Stimulated activated CD4-positive, alpha-beta T cell treated with anti-CD3 and anti-CD28 coated beads, Interleukin-15, amount 100 ng/mL, for 48 hours (primary cell): ENCODE measurements at places on chromosomes 2 and 18.

GRCh38 chr2:25602333-25602723, 71.0 kb downstream of the DTNB start:
- DNase-seq: no peak

DNA sequence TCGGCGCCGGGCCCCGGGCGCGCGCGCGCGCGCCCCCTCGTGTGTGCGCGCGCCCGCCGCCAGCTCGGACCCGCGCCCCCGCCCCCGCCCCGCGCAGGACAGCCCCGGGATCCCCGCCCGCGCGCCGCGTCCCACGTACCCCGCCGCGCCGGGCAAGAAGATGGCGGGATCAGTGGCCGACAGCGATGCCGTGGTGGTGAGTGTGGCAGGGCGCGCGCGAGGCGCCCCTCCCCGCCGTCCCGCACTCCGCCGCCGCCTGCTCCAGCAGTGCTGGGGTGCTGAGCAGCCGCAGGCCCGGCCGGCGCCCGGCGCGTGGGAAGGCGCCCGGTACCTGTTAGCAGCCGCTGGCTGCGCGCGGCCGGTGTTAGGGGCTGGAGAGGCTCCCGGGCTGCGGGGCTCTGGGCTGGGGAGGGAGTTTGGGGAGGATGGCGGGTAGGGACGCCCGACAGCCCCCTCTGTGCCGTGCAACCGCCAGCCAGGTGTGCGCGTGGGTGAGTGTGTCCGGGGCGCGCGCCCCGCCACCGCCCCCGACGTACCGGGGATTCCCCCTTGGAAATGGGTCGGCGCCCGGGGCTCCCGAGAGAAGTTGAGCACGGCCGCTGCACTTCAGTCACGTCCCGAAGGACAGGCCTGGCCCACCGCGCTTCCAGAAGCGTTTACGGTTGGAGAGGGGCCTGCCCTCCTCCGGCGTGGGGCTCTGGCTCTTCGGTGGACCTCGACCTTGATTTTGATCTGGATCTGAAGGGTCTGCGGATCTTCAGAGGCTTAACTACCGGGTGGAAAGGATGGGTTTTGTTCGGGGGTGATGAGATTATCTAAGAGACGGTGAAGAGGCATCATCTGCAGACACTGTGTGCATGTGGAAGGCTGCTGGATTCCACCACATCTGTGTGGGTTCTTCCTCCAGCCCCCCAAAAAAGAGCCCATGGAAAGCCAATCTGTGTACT, 697 bp downstream of the LGALSL start:
- peak; percentile 15 for DNase-seq

- DNase-seq: no peak
These were observed 1096.0 kb upstream of the DDX18 start for GRCh38 chr2:116718451-116718850.

DNA sequence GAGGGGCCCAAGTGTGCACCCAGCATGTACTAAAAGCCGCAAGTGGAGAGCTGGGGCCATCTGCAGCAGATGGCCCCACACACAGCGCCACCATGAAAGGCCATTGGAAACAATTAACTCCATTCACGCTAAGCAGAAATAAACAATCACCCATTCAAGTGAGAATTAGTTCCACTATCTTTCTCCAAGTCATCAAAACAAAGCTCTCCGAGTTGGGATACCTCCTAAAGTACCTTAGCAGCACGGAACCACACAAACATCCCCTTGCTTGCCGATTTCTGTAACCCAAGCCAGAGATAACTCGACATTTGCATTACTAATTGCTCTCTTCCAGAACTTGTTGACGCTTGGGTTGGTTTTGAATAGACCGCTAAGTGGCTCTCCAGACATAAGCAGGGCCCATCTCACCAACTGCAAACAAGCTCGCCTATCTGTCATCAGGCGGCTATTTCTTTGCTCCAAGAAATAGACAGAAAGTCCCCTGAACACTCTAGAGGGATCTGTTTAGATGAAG, 840.6 kb upstream of the SALL3 start:
- DNase-seq: no peak

DNA sequence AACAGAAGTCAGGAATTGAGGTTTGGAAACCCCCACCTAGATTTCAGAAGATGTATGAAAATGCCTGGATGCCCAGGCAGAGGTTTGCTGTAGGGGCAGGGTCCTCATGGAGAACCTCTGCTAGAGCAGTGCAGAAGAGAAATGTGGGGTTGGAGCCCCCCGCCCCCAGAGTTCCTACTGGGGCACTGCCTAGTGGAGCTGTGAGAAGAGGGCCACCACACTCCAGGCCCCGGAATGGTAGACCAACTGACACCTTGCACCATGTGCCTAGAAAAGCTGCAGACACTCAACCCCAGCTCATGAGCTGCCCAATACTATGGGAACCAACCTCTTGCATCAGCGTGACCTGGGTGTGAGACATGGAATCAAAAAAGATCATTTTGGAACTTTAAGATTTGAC, 967.0 kb upstream of the NRXN1 start:
- DNase-seq: no peak

GRCh38 chr18:35030277-35030989, 10.8 kb upstream of the MAPRE2 start:
- DNase-seq: no peak

DNA sequence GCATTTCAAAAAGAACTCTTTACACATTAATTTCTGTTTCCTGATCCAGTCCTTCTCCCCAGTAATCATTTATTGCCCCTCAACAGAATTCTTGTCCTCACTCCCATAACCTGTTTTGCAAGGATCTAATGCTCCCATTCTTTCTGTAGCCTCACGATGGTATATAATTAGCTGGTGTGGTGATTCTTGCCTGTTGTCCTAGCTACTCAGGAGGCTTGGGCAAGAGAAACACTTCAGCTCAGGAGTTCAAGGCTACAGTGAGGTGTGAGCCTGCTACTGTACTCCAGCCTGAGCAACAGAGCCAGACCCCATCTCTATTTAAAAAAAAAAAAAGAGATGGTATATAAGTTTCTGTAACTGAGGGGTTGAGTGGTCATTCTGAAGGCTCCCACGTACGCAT, 7.7 kb upstream of the TRAPPC8 start:
- no peak for DNase-seq

GRCh38 chr18:26457611-26458353, 90.6 kb downstream of the KCTD1 start:
- DNase-seq: no peak

- no peak for DNase-seq
These were observed 473.1 kb downstream of the XIRP2 start for GRCh38 chr2:167361426-167361825.

DNA sequence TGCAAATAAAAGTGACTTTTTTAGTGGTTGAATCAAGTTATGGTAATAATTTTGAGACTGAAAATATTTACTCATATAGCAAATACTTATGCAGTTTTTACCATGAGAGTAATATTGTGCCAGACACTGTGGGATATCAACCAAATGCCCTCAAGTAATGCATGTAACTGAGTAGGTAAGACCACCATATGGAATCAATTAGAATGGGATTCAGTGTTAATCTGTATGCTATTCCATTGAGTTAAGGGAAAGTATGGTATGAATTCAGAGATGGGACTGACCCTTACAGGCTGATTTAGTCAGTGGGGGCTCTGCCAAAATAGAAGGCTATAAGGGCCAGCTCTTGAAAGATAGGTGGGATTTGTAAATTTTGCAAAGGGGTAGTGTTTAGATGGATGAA, 131.6 kb downstream of the CCDC85A start:
- DNase-seq: no peak

DNA sequence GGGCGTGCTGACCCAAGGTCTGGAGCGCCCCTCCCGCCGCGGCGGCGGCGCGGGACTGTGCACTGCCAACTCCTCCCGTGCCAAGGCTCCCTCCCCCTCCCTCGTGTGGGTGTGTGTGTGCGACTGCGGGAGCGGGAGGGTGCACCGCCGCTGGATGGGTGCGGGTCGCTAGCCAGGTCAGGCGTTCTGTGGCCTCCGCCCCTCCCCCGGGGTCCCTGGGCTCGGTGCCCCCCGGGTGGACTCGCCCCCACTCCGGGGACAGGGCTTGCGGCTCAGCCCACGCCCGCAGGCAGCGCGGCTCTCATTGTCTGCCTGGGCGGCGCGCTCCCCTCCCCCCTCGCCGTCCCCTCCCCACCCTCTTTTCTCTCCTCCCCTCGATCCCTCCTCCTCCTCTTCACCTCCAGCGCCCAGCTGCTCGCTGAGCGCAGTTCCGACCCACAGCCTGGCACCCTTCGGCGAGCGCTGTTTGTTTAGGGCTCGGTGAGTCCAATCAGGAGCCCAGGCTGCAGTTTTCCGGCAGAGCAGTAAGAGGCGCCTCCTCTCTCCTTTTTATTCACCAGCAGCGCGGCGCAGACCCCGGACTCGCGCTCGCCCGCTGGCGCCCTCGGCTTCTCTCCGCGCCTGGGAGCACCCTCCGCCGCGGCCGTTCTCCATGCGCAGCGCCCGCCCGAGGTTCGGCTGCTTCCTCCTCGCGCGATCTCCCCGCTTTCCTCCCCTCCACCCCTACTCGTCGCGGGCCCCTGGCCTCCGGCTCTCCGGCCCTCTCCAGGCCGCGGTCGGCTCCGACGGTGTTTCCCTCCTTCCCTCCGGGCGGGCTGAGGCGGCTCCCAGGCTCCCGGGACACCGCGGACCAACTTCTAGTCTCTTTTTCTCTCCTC, at the start of gene GATA6:
Gene GATA6, plus strand, starts transcription at position 579 of the 878 bp plus-strand sequence. CDS start 1,556 bp downstream, outside the sequence.
- DNase-seq: no peak

DNA sequence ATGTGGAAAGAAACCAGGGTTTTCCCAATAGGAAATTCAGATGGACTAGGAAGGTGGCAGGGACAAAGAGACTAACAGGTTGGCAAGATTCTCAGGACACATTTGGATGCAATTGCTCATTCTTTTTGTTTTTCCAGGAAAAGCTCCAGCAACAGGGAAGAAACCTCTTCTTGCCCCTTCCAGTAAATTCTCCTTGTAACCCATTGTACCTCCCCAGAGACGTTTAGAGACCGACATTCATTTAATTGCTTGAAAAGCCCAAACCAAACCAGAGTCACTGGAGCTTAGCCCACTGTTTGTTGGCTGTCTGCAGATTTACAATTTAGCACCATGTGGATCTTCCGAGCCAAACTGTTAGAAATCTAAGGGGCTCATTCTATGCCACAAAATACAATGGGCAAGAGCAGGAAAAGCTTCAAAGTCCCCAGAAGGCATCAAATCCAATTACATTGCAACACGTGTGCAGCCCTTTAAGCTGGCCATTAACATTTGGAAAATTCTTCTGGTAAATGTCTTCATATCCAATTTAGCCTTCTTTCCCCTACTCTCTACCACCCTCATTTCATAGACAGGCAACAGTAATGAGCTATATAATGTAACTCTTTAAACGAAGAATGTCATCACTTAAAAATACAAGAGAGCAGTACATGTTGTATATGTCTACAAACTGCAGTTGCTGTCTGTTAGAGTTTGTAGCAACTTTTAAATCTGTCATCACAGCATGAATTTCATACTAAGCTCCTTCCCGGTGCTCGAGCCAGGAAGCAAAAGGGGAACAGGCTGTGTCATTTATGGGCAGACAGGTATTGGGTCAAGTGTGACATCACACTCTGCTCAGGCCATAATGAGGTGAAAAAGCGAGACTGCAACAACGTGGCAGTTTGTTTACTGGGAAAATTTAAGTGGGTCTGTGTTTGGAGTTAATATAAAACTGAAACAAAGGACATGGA, 235.6 kb upstream of the HNRNPA3 start:
- no peak for DNase-seq

DNA sequence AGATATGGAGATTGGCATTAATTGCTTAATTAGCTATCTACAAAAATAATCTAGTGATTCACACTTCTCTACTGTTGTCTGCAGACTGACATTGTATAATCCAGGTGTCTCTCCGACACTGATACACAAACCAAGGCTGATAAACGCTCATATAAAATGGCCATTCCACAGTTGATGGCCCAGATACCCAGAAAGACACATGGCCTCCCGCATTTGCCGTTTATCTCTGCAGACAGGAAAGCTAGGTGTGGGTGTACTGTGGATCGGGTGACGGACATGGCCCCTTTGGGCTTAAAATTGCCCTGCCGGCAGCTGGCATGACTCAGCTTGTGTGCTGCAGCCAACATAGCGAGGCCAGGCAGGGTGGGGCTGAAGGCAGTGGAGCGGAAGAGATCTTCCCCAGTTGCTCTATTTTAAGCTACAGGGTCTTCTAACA, 18.5 kb downstream of the PMAIP1 start:
- no peak for DNase-seq

DNA sequence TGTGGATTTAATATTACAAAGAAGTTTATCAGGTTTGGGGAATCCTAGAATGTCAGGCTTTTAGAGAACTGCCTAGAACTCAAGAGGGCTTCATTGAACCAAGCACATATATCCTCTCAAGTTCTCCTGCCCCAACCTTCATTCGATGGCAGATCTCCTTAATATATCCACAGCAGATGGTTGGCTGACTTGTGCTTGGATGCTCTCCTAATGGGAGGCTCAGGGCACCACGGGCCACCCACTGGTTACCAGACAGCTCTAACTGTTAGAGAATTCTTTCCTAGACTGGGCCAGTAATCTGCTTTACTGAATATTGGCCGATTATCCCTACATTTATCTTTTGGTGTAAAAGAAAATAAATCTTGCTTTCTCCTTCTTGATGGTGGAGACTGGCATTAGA, 87.2 kb upstream of the ATP8B1 start:
- DNase-seq: no peak

- DNase-seq: no peak
These were observed 35.2 kb upstream of the KLF11 start for GRCh38 chr2:10007921-10008808.

- no peak for DNase-seq
These were observed 239.5 kb upstream of the MGAT5 start for GRCh38 chr2:134014196-134014960.

- no peak for DNase-seq
These were observed 37.6 kb upstream of the MSTN start for GRCh38 chr2:190099890-190100697.

DNA sequence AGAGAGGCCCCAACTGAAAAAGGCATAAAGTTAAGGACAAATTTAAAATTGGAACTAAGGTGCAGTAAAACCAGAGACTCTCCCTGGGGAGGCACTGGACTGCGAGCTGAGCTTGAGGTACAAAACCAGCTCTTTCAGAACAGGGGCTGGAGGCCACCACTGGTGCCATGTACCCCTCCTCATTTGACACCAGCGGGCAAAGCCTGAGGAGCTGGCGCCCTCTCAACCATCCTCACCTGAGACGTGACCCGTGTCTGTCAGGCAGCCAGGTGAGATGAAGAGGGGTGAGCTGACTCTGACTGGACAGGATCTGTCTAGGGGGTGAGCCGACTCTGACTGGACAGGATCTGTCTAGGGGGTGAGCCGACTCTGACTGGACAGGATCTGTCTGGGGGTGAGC, 68.5 kb downstream of the TMEM18 start:
- DNase-seq: no peak

DNA sequence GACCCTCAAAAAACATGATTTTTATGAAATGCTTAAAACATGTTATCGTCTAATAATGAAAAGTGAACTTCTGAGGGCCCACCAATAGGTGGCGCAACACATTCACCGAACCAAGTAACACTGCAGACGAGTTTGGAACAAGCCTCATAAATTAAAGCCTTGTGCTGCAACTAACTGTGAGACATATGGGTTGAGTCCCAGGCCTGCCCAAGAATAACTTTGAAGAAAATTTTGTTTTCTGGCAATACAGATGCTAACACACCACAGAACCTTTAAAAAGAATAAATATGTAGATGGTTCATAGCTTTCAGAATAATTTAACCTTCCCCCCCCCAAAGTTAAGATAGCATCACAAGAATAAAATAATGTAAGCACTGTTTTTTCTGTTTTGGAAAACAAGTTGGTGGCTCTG, 285.9 kb downstream of the RNF144A start:
- DNase-seq: peak; percentile 14
